ENCODE measurements at places on chromosomes 5 and 9.

DNA sequence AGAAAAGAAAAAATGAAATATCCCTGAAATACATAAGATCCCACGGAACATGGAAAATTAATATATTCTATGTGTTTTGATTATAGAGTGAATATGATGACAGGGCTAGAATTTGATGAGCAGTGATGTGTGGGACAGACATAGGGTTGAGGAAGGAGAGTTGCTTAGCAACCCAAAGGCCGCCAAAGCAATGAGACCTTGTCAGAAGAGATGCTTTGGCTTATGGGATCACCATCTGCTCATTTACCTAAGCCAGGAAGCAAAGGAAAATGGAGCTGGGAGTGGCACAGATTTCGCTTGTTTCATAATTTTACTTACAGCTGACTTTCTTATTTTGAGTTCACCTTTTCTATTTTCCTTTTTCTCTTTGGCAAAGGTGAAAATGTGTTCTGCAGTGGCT lies 20.9 kb upstream of the HAPLN1 start:
- no peak for DNase-seq

DNA sequence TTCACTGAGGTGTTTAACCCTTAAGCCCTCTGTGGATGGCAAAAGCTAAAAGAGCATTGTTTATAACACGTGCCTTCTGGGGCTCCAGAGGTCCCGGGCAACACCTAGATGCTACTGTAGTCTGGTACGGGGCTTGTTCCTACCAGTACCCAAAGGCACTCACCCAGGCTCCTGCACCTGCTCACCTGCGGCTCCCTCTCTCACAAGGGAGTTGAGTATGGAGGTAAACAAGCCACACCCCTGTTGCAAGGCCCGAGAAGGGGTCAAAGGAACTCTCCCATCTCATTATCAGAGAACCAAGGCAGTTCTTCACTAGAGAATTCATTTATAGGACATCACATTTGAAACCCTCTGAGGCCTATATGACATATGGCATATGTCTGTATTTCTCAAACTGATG lies 53.4 kb upstream of the IL6ST start:
- DNase-seq: no peak

DNA sequence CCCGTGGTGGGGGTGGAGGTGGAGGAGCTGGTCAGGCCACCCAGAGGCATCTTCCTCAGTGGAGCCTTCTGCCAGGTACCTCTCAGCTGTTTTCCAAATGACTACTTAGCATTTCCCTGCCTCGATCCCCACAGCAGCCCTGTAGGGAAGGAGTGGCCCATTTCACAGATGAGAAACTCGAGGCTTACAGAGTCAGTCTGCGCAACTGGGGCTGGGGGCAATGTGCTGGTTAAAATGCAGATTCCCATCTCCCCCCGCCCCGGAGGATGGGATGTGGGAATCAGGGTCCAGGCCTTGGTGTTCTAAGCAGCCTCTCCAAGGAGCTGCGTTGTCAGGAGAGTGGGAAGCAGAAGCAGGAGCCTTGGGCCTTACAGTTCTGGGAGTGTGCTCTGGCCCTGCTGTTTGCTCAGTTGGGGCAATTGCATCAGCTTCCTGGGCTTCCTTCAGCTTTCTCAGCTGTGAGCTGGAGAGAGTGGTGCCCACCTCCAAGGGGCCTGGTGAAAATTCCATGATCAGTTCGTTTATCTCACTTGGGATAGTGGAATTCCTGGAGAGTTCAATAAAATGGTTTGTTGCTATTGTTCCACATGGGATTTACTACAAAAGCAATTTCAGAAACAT lies 19.4 kb downstream of the ERGIC1 start:
- DNase-seq: no peak

DNA sequence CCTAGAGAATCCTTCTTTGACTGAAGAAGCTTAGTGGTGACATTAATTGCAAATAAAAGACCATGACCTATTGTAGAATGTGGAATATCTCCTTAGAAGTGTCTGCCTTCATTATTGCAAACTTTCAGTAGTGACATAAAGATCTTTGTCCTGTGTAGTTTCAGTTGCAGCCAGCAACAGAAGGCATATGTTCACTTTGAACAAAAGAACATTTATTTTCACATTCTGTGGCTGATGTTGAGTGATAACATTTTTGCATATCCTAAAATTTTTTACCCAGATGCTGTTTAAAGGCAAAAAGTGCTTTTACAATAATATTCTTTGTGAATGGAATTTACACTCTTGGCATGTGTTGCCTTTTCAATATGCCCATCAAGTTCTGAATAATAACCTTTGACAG lies 165.9 kb downstream of the TMC1 start:
- DNase-seq: no peak

DNA sequence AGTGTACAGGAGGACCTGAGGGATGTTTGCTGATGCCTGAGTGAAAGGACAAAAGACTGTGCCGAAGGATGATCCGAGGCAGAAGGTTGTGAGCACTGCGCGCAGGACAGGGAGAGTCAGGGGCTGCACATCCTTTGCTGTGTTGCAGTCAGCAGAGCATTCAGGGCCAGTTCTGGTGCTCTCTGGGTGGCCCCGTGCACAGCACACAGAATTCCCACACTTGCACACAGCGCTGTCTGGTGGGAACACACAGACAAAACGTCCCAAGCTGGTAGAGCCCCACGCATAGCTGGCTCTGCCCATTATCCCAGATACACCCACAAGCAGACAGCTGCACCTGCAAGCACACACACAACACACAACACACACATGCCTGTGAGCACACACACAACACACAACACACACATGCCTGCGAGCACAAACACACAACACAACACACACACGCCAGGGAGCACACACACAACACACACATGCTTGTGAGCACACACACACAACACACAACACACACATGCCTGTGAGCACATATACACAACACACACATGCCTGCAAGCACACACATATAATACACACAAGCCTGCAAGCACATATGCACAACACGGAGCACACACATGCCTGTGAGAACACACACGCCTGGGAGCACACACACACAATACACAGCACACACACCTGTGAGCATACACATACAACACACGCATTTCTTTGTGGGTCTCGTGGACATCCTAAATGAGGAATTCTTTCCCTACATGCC lies 74.4 kb downstream of the FGF18 start:
- no peak for DNase-seq

- no peak for DNase-seq
These were observed 112.0 kb upstream of the ZNF366 start for GRCh38 chr5:72619251-72619650.

- DNase-seq: no peak
These were observed 462 bp downstream of the NUDCD2 start for GRCh38 chr5:163459462-163459818.

DNA sequence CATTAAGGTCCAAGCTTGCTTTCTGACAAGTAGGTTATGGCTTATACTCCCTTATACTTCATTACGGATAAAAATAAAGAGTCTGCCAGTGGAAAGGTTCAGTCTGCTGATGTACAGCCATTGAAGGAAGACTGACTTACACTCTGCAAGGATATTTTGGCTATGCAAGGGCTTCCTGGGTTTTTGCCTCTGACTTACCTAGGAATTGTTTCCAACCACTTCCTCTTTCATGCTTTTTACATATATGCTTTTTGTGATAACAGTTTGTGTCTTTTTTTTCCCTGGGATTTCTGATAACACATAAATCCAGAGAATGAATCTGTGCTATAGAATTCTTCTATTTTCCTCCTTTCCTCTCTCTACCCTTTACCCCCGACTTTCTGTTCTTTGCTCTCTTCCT lies 16.8 kb downstream of the ISOC1 start:
- DNase-seq: no peak

GRCh38 chr5:76641514-76642120 lies 18.4 kb upstream of the F2RL2 start:
- peak; percentile 3 for DNase-seq

DNA sequence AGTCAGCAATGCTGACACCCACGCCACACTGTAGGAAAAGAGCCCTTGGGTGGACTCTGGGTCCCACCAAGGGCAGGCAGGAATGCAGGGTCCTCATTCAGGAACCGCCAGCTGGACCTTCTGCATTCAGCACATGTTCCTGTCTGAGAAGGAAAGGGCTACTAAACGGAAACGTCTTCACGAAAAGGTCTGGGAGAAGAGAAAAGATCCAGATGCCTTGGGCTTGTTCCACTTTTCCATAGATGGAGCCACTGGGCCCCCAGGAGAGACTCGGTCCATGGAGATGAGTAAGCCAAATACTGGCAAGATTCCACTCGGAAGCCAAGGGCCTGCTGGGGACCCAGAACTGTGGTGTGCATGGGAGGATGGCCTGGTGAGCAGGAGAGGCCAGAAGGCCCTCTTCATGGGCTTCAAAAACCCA lies 38.4 kb downstream of the LHFPL2 start:
- DNase-seq: no peak

DNA sequence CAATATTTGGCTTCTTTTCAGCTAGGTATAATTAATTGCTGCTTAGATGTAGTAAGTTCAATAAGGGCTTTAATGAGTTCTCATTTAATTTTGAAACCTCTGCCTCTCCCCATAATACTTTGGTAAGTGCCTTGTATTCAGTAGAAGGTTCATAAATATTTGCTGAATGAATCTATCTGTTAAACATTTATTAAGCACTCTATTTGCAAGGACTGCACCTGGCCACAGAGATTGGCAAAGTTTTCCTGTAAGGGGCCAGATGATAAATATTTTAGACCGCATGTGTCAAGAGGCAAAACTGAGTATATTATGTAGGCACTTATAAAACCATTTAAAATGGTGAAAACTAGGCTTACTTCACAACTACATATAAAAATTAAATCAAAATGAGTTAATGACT lies 19.0 kb upstream of the GNA14 start:
- peak; percentile 37 for DNase-seq

- no peak for DNase-seq
These were observed 119.6 kb downstream of the PARP8 start for GRCh38 chr5:50786073-50786472.

Measured in NCI-H1105 (cell line).